NCI-H1092 (cell line): ENCODE measurements at places on chromosomes 5 and 9.

DNA sequence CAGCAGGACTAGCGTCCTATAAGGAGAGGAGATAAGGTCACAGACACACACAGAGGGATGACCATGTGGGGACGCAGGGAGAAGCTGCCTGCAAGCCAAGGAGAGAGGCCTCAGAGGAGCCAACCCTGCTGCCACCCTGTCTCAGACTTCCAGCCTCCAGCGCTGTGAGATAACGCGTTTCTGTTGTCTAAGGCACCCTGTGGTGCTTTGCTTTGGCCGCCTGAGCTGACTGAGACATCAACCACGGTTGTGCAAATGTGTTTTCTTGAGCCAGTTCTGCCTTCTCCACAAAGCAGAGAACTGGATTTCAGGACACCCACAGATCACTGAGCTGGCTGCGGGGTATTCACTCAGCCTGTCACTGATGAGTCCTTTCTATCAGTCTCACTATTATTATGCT is 149.1 kb downstream of the NXNL2 start:
- DNase-seq, result no peak

- DNase-seq, result peak; percentile 17
These were observed 660 bp downstream of the SCAMP1 start for GRCh38 chr5:78360924-78361630.

DNA sequence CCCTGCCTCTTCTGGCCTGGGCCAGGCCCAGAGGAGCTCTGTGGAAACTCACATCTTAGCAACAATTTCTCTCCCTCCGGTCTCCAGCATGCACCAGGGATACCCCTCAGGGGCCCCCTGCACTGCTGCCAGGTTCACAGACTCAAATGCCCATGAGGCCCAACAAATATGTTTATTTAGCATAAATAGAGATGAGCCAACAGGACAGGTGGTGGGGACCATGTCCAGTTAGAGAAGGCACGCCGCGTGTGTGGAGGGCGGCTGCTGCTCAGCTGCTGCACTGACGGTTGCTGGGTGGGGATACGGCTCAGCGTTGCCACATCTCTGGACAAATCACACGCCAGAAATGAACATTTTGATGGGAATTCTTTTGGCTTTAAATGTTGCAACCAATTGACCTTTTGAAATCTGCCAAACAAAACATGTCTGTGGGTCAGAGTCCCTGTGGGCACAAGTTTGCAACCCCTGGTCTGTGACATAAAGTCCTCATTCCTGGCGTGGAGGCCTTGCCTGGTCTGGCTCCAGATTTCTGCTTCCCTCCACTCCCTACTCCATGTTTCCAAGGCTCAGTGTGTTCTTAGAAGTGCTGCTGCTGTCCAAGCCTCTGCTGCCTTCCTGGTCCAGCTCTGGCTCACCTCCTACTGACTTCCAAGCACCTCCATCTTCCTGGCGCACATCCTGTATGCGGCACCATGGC is 88.9 kb downstream of the AMBP start:
- DNase-seq, result peak; percentile 44

GRCh38 chr5:111810112-111810511 is 53.1 kb upstream of the NREP start:
- DNase-seq, result no peak

GRCh38 chr9:121924700-121925099 is 168.4 kb downstream of the TTLL11 start:
- DNase-seq, result no peak

DNA sequence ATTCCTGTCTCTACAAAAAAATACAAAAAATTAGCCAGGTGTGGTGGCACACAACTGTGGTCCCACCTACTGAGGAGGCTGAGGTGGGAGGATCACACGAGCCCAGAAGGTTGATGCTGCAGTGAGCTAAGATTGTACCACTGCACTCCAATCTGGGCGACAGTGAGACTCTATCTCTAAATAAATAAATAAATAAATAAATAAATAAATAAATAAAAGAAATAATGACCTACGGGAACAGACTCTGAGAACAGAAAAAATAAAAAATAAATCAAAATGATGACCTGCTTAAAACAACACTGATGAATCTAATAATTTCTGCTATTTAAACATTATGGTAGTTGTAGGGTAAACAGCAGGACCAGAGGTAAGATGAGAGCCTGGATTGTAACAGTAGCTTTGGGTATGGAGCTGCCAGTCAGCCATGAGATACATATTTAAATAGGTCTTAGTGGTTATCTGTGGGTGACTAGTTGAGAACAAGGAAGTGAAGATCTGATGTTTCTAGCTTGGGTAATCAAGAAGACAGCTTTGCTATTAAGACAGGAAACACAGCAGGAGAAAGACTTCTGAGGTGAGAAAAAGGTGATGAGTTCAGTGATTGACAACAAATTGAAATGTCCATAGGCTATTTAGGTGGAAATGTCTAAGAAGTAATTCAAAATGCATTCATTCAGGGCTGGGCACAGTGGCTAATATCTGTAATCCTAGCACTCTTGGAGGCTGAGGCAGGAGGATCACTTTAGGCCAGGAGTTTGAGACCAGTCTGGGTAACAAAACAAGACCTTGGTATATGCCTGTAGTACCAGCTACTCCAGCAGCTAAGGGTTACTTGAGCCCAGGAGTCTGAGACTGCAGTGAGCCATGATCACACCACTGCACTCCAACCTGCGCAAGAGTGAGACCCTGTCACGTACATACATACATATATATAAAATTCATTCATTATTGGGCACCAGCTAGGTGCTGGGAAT is 11.0 kb downstream of the RNF145 start:
- DNase-seq, result no peak

GRCh38 chr5:178203670-178204181 is 607 bp upstream of the HNRNPAB start:
- no peak for DNase-seq

DNA sequence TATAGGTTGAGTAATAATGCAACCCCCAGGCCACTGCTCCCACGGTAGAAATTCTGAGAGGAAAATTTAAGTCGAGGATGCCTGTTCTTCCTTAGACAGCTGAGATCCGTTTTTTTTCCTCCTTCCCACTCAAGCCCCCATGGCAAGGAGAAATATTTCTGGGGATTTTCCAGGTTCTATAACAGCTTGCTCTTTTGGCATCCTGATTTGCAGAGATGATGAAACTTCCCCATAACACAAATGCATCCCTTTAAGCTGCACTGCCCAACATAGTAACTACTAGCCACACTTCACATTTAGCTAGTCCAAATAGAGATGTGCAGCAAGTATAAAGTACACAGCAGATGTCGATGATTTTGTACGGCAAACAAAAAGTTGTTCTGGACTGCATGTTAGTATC is 32.5 kb upstream of the GNA14 start:
- no peak for DNase-seq

GRCh38 chr5:112024221-112024620 is 267.2 kb upstream of the NREP start:
- no peak for DNase-seq

DNA sequence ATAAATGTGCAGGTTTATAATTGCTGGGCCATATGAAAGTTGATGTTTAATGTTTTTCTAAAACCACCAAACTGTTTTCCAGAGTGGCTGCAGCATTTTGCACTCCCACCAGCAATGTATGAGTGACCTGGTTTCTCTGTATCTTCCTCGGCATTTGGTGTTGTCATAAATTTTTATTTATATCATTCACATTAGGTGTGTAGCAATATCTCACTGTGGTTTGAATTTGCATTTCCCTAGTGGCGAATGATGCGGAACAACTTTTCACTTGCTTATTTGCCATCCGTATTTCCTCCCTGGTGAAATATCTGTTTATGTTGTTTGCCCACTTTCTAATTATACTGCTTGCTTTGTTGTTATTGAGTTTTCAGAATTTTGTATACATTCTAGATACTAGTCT is 295.7 kb upstream of the TUT7 start:
- no peak for DNase-seq

DNA sequence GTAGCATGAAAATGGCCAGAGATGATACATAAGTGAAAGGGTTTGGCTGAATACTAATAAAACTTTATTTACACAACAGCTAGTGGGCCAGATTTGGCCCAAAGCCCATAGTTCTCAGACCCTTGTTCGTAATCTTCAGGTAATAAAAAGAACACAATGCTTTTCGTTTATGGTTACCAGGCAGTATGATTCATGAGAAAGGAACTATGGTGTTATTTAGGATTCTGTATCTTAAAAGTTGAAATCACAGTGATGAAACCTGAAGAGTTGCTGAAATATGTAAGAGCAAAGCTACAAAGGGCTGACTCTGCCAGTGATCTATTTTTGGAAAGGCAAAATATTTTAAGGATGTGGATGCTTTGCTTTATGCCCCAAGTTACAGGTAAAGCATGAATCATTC is 192.7 kb downstream of the SMC2 start:
- DNase-seq, result no peak

GRCh38 chr5:124738681-124739633 is 7.5 kb downstream of the ZNF608 start:
- DNase-seq, result no peak

DNA sequence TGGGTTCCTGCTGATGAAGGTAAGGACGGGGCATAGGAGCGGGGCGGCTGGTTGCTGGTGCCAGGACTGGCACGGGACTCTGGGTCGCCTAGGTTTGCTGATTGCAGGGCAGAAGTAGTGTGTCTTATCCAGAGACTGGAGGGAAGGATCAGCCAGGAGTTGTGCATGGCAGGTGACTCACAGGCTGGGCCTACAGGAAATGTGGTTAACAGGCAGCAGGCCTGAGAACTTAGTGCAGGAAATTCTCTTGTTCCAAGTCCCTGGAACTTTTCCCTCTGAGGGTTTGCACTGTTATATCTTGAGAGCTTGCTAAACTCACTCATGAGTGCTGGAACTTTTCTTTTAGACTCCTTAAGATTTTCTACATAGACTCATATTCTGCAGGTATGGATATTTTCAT is 95.1 kb downstream of the ANXA2R start:
- DNase-seq, result no peak

GRCh38 chr9:136806067-136806466 is 1.7 kb upstream of the RABL6 start:
- no peak for DNase-seq

GRCh38 chr9:68955330-68955729 is 58.6 kb downstream of the PRKACG start:
- no peak for DNase-seq

- no peak for DNase-seq
These were observed 5.6 kb downstream of the AP3S1 start for GRCh38 chr5:115847290-115847689.

DNA sequence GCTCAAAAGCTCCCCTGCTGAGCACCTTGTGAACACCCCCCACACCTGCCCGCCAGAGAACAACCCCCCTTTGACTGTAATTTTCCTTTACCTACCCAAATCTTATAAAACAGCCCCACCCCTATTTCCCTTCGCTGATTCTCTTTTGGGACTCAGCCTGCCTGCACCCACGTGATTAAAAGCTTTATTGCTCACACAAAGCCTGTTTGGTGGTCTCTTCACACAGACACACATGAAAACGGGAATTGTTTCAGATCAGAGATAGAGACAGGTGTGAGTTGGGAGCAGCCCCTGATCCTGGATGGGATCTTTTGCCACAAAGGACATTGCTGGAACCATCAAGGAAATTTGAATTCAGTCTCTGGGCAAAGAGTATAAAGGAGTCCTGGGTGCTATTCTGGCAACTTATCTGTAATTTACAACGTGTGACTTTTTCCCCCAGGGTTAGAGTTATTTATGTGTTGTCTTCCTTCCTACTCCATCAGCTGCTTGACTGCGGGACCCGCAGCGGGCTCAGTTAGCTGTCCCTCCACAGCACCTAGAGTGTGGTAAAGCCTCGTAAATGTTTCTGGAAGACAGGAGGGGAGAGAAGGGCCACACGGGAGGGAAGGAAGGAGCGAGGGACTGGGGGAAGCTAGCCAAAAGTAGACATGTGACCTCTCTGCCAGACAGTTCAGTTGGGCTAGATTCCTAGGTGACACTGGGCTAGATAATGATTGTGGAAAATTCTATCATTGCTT is 437.0 kb downstream of the ZNF608 start:
- DNase-seq, result no peak

- DNase-seq, result no peak
These were observed 271.6 kb downstream of the SYK start for GRCh38 chr9:91073049-91073810.

DNA sequence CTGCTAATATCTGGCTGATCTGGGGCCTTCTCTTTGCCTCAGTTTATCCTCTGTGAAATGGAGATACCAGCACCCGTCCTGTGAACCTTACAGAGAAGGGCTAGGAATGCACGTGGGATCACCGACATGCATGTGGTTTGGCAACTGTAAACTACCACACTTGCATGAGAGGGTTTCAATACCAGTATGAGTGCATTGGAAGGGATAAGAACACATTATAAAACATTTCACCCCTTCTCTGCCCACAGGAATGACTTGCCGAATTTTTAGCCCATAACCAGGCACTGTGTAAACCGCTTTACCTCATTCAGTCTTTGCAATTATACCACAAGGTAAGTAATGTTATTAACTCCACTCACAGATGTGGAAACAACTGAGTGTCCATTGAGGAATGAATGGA is 8.9 kb upstream of the RAB14 start:
- no peak for DNase-seq

- no peak for DNase-seq
These were observed 555.0 kb downstream of the PRR16 start for GRCh38 chr5:121019106-121019505.

- DNase-seq, result no peak
These were observed 25.1 kb downstream of the ZNF474 start for GRCh38 chr5:122154491-122154890.

DNA sequence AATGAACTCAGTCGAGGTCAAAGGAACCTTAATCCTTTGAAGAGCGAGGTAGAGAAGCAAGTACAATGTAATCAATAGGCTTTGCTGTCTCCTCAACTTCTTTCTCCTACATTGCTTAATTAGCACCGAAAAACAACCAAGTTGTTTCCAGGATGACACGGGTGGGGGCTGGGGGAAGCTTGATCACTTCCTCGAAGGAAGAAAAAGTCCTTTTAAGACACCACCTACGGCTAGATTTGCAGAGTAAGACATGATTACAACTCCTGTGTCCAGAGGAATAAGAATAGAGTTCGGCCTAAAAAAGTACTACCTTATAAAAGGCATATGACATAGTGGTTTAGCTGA is 811 bp upstream of the ARRDC3 start:
- DNase-seq, result no peak

DNA sequence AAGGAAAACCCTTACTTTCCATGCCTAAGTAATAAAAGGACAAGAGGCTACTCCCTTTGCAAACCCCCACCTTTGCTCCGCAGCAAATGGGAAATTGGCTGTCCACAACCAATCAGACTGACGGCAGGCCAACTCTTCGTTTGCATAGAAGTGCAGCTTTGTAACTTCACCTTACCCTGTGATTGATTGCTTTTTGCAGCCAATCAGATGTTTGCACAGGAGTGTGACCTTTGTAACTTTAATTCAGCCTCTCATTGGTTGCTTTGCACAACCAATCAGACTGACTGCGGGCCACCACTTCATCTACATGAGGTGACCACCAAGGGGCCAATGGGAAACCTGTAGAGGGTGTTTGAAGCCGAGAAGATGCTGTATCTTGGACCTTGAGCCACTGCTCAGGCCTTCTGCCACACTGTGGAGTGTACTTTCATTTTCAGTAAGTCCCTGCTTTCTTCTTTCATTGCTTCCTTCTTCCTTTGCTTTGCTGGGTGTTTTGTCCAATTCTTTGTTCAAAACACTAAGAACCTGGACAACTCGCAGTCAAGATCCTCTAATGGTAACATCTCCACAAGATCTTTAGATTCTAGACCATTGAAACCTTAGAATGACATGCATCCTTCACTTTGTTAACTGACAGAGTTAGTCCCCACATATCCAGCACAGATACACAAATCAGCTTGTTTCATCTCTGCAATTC is 51.3 kb upstream of the FREM1 start:
- no peak for DNase-seq
